ENCODE measurements at places on chromosomes 3 and 15.

DNA sequence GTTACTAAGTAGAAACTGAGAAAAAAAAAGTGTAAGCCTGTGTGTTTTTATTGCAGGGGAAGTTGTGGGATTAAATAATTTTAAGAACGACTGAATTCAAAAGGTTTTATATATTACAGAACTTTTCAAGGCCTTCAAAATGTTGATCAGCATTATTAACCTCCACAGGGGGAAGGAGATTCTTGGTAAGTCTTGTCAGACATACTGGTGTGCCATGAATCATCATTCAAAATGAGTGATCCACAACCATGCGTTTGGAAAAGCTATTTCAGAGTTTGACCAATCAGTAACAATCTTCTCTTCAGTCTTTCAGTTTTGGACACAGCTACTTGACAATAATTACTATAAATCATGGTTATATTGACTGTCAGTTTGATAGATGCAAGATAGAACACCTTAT lies 70.2 kb downstream of the ADAMTS9 start:
- DNase-seq: no peak

DNA sequence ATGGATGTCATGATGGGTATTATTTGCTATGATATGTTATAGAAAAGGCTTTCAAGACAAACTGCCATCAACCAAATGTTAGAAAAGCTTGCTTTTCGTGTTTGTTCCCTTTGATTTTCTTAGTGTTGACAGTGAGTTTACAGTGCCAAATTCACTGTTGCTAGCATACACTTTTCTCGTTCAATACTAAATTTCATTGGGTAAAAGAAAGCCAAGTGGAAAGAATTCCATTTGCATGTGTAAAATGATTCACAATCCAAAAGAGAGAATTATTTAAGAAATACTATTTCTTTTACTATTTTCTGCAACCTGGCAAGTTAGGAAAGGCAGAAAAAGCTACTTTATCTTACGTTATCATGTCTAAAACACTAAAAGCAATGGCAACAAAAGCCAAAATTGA lies 301.4 kb downstream of the OTOL1 start:
- DNase-seq: no peak

GRCh38 chr3:109089265-109089664 lies 28.7 kb downstream of the MORC1 start:
- no peak for DNase-seq

GRCh38 chr3:94349310-94349878 lies 286.5 kb downstream of the NSUN3 start:
- no peak for DNase-seq

- DNase-seq: no peak
Measured at GRCh38 chr3:105608623-105609022, 241.9 kb downstream of the ALCAM start.

GRCh38 chr15:33089165-33089877 lies 105.2 kb downstream of the FMN1 start:
- DNase-seq: no peak

DNA sequence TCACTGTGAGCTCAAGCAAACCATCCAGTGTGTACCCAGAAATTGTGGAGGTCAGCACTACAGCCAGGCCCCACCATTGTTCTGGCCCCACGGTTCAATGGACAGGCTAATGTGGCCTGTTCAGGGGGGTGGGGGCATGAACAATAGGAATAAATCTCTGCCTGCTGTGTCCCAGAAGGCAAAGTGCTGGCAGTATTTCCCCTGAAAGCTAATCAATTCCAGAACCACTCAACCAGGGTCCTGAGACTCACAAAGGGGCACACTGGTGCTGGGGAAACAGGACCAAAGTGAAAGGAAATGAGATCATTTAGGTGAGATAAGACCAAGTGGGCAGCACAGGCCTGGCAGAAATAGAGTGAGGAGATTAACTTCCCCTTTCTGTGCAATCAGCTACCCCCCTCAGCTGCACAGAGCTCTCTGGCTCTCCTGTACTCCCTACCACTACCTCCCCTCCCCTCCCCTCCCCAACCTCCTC lies 11.5 kb downstream of the CRYGS start:
- DNase-seq: no peak

DNA sequence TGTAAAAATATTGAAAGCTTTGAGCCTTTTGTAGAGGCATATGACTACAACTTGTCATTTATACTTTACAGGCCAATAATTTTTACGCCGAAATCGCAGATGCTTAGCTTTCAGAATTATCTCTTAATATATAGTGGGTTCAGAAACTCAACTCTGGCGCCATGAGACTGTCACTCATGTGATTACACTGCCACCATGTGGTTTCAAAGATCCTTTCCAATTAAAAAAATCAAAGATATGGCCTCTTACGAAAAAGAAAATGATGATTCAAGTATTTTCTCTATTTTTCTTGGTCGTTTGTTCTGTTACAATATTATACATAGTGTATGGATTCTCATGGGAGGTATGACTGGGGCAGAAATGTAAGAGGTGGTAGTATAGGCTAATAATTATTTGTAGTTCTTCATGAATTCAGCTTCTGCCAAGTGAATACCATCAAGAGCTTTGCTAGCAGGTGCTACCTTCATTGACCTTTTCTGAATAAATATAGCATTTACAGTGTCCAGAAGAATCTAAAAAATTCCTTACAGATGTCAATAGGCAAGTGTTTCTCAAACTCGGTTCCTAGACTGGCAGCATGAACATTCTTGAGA lies 751.7 kb upstream of the GOLIM4 start:
- DNase-seq: no peak

GRCh38 chr15:56734013-56734635 lies 815 bp upstream of the ZNF280D start:
- no peak for DNase-seq

GRCh38 chr3:116260491-116260890 lies 184.8 kb downstream of the LSAMP start:
- DNase-seq: no peak

GRCh38 chr3:187382609-187383151 lies 14.5 kb downstream of the RTP4 start:
- DNase-seq: no peak

- no peak for DNase-seq
Measured at GRCh38 chr3:176994891-176995781, 202.1 kb downstream of the TBL1XR1 start.

DNA sequence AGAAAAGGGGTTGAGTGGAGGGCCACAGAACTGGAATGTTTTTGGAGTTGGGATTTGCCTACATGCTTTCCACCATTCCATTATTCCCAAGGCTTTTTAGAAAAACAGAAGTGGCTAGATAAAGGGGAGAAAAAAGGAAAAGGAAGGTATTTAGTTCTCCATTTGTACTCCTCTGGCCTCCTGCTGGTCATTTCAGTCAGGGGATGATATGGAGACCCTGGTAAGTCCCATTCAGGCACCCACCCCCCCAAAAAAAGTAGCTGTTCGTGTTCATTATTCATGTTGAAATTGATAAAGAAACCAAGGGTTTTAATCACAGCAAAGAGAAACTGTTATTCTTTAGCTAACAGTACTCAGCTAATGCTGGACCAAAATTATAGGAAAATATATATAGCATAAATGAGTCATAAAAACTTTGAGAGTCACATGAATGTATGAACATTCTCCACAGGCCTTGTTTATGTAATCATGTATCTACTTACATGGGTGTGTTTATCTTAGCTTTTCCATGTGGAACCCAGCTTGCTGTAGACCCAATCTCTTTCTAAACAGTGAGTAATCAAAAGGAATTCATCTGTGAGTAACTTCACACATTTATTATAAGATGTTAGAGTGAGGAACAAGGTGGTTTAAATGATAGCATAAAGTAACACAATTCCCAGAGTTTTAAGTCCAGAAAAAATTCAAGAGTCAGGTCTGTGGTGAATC lies 167.2 kb downstream of the KCNMB2 start:
- no peak for DNase-seq

DNA sequence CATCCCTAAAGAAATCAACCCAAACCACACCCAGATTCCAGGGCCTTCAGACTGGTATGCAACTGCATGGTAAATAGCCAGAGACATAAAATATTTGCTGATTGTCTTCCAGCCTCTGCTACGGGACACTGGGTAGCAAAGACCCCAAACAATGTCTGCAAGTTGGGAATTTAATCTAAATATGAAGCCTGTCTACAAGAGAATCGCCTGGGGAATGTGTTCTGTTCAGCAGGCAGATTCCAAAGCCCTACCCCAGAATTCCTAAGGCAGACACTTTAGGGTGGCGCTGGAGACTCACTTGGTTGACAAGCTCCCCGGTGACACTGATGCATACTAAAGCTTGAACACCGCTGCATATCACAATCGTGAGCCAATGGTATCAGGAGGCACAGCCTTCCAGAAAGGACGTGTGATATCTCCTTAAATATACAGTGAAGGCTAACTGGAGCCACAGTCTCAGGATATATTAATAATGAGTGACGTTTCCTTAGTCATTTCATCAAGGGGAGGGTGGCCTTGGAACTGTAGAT lies 684.1 kb downstream of the NTRK3 start:
- no peak for DNase-seq

DNA sequence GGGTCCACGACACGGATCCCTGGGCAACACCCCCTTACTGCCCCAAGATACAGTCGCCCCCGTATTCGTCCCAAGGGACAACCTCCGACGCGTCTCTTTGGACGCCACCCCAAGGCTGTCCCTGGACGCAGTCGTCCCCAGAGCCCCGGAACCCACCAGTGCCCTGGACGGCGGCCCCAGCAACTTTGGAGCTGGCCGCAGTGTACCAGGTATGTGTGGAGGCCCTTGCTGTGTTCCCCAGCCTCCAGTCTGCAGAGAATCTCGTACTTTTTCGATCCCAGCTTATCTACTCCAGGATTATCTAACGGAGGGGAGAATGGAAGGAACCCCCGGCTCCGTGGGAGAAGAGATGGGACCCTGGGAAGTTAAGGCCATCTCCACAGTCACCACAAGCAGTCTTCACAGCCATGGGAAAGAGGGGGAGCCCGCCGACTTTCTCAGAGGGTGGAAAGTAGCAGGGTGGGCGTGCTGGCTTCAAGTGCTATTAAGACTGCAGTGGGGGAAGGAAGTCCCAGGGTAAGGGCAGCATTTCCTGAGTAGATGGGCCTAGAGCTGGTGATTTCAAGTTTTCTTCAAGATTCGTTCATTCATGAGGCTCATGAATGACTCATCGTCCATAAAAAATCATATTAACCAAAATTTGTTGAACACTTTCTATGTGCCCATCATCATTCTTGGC lies 1.1 kb downstream of the MESP2 start:
- DNase-seq: no peak

GRCh38 chr15:89858661-89859458 lies 34.9 kb downstream of the AP3S2 start:
- no peak for DNase-seq

GRCh38 chr3:161212906-161213305 lies 8.2 kb upstream of the NMD3 start:
- DNase-seq: no peak

DNA sequence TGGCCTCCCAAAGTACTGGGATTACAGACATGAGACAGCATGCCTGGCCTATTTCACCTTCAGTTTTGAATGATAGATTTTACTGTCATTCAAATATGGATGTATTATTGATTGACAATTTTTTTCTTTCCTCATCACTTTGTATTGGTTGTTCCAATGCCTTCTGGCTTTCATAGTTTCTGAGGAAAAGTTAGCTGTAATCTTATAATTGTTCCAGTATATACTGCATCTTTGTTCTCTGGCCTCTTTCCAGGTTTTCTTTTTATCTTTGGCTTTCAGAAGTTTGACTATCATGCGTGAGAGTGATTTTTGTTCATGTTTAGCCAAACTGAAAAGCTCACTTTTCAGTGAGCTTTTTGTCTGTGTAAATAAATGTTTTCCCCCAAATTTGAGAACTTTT lies 157.1 kb downstream of the RSRC1 start:
- DNase-seq: no peak

DNA sequence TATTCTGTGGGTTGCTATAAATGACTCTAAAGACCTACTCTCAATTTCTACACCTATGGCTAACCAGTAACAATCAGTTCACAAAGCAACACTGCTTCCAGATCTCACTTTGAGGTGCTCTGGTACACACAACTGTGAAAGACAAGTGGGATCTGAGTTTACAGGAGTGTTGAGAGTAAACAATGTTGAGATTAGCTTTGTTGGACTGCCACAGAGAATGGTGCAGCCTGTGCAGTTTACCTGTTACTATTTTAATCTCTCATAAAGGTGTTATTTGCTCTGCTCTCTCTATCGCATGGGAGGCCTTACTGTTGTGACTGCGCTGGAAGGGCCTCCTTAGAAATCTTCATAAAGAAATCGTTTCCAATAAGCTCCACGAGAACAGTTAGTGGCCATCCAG lies 112.0 kb downstream of the SOX2 start:
- DNase-seq: no peak

GRCh38 chr3:98565237-98565643 lies 28.2 kb downstream of the CPOX start:
- no peak for DNase-seq

GRCh38 chr15:75861750-75862402 lies 18.6 kb downstream of the UBE2Q2 start:
- no peak for DNase-seq

- no peak for DNase-seq
Measured at GRCh38 chr3:190105876-190106275, 14.8 kb downstream of the P3H2 start.

GRCh38 chr3:100941451-100941850 lies 51.8 kb downstream of the ABI3BP start:
- DNase-seq: no peak

GRCh38 chr15:94079459-94079858 lies 151.9 kb upstream of the MCTP2 start:
- no peak for DNase-seq

Data from activated naive CD8-positive, alpha-beta T cell treated with anti-CD3 and anti-CD28 coated beads for 36 hours (primary cell).